Left ventricle myocardium inferior (tissue), 1 donor: ENCODE measurements at places on chromosomes 12 and 14.

DNA sequence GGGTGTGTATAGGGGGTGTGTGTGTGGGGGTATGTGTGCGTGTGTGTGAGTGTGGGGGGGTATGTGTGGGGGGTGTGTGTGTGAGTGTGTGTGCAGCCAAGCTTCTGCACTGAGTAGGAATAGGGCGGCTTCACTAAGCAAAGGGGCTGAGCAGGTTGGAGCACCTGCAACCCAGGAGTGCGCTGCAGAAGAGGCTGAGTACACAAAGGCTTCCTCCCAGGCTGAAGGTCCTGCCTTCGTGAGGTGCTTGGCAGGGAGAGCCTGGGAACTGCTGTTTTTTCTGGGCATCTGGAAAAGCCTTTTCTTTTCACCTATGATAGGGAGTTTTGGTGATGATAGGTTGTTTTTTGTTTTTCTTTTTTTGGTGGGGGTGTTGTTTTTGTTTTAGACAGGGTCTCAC lies 6.0 kb upstream of the NUDT14 start:
- no peak for DNase-seq

DNA sequence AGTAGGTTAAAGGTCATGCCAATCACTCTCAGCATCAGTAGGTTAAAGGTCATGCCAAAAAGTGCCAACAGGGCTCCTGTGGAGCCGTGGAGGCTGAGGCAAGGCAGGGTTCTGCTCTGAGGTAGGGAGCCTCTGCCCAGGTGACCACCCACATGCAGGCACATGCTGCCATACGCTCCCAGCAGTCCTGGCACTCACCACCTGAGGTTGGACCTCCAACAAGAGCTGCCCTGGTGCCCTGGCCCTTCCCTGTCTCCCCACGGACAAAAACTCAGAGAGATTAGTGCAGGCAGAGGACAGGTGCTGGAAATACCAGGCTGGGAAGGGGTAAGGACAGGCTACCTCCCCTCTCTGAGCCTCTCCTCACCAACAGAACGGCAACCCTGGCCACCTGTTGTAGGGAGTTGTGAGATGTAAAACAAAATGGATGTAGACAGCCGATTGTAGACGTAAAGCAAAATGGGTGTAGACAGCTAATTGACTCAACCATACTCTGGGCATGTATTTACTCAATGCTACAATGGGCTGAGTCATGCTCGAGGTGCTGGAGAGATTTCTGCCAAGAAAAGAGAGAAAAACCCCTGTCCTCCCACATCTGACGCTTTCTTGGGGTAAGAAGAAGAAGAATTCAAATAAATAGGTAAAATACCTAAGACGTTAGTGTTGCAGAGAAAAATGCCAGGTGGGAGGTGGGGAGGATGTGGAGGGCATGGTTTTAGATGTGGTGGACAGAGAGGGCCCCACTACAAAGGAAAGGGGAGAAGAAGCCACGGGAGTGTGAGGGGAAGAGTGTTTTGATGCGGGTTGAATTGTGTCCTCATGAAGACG lies 32.4 kb downstream of the LTBP2 start:
- no peak for DNase-seq

DNA sequence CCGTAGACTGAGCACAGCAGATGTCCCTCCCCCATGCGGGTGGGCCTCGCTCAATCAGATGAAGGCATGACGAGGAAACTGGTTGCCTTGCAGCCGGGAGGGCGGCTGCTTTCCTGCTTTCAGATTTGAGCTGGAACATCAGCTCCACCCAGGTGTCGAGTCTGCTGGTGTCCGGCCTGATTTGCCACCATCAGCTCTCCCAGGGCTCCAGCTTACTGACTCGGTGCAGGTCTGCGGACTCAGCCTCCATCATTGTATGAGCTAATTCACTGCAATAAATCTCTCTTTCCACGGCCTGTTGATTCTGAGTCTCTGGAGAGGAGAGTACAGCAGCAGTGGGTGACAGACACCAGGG lies 156.2 kb downstream of the KIF26A start:
- peak; percentile 4 for DNase-seq

DNA sequence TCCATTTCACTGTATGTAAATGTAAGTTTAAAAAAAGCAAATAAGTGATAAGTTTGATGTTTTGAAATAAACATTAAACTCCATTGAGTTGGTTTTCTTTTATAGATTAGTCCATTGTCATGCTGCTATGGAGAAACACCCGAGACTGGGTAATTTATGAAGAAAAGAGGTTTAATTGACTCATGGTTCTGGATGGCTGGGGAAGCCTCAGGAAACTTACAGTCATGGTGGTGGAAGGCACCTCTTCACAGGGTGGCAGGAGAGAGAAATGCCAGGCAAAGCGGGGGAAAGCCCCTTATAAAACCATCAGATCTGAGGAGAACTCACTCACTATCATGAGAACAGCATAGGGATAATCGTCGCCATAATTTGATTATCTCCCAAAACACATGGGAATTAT lies 48.4 kb upstream of the OXA1L start:
- no peak for DNase-seq

GRCh38 chr14:79735121-79735520 lies 476.2 kb downstream of the DIO2 start:
- DNase-seq: no peak

- DNase-seq: no peak
These were observed 25.6 kb downstream of the CRACR2A start for GRCh38 chr12:3727354-3727753.
